Neural progenitor cell (in vitro differentiated cells): ENCODE measurements at places on chromosomes 2 and 18. TPM values are rescaled to one million over a fixed set of nuclear protein-coding genes. Genes with fewer than 3 reads are reported as not detected.

Gene DYNAP
- total RNA-seq, result not detected in 2 replicates

Gene LINC00305
- total RNA-seq, result not detected in 2 replicates

Gene OR6B2
- total RNA-seq, result not detected in 2 replicates

Gene SRD5A2
- total RNA-seq, result not detected in 2 replicates

Gene UGT1A3
- not detected in 2 replicates for total RNA-seq

Gene VAMP5
- not detected in 2 replicates for total RNA-seq

Gene CHRNG
- not detected in 2 replicates for total RNA-seq

Gene CPO
- total RNA-seq, result not detected in 2 replicates

Gene PIEZO2
- total RNA-seq, result 4.2 and 4.4 TPM in 2 replicates

Gene ITGB6
- not detected in 2 replicates for total RNA-seq

Gene GKN2
- total RNA-seq, result not detected in 2 replicates

Gene GAD1
- total RNA-seq, result 5.2 and 10.7 TPM in 2 replicates

Gene CAPN13
- total RNA-seq, result 0.25 TPM in 1 of 2 replicates, not detected in the other

Gene LCT
- 0.03 TPM in 1 of 2 replicates, not detected in the other for total RNA-seq

DNA sequence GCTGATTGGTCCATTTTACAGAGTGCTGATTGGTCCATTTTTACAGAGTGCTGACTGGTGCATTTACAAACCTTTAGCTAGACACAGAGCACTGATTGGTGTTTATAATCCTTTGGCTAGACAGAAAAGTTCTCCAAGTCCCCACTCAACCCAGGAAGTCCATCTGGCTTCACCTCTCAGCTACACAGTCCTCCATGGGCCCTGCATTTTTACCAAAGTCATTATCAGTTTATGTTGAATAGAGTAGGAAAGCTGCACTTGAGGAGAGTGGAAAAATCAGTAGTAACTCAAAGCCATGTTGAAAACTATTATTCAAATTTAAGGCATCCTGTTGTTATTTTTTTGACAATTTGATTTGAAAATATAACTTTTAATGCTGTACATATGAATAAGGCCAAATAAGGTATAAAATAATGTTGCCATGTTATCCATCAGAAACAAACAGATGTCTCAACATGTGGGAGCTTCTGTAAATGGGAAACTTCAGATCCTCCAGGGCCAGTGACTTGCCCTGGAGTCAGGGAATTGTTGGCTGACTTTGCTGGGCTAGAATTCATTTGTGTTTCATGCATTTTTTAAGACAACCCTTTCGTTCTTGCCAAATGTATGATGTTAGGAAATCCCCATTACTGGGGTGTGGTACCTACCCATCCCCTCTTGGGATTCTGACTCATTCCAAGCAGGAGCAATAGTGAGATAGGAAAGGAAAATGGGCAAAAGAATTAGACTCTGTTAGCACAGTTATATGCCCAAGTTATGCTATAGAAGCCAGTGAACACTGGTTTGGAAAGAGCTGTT is 37.8 kb upstream of the CCDC195 start:
- no peak overlapping the region for H3K27ac ChIP-seq
- no peaks in the 10 kb centered on the region for H3K36me3 ChIP-seq
- no peak for DNase-seq
- H3K4me1 ChIP-seq, result no peaks in the 10 kb centered on the region
- no peaks in the 10 kb centered on the region for H3K27me3 ChIP-seq

DNA sequence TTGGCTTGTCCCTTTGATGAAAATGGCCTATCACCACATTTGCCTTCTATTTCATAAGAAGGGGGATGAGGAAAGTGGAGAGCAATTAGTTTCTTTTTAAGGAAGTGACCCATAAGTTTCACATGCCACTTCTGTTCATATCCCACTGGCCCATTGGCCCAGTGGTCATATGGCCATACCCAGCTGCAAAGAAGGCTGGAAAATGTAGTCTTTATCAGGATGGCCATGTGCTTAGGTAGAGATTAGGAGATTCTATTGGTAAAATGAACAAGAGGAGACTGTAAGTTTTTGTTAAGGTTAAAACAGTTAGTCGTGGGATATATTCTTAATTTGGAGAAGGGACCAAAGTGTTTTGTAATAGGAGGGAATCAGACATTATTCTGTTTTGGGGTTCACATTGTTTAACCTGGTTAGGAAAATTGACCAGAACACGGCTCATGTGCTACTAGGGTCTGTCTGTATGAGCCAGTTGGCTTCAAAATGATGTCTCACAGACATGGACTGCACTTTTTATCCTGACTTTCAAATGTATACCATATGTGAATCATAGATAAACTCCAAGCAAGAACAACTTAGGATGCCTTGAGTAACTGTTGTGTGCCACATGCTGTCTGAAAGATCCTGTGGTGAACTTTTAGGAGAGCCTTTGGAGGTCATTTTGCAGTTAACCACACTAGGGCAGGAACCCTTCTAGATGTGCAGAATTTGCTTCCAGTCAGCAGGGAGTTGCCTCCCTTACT is 17.3 kb downstream of the PLCL1 start:
- no peaks in the 10 kb centered on the region for H3K36me3 ChIP-seq
- H3K27ac ChIP-seq, result no peak overlapping the region
- DNase-seq, result no peak
- H3K27me3 ChIP-seq, result no peaks in the 10 kb centered on the region
- no peaks in the 10 kb centered on the region for H3K4me1 ChIP-seq
- H3K4me3 ChIP-seq, result no peak overlapping the region

DNA sequence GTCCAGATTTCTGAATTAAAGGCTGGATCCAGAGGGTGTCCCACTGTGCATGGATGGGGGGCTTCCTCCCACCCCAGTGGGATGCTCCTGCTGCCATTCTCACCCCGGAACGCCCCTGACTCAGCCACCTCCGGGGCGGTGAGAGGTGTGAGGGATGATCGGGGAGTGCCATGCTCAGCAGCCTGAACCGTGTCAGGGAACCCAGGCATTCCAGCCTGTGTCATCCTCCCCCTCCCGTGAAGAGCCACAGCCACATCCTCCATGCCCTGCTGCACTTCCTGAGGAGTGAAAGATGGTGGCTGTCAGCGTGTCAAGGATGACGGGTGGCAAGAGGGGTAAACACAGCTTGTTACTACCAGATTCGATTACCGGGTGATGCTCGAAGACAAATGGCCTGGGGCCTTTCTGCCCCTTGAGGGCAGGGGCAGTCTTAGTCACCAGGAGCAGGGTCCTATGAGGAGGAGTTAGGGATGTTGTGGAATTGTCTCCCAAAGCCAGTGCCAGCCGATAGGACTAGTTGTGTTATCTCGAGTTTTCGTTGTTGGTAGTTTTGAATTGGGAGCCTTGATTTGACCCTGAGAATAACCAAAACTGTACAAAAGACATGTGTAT is 80.8 kb downstream of the TCF7L1 start:
- no peaks in the 10 kb centered on the region for H3K36me3 ChIP-seq
- no peak overlapping the region for H3K27ac ChIP-seq
- no peak for DNase-seq
- H3K27me3 ChIP-seq, result peaks cover 49% of the 10 kb centered on the region

- no peak overlapping the region for H3K27ac ChIP-seq
- DNase-seq, result no peak
Observed at GRCh38 chr2:124559236-124559635, 534.1 kb downstream of the CNTNAP5 start.

DNA sequence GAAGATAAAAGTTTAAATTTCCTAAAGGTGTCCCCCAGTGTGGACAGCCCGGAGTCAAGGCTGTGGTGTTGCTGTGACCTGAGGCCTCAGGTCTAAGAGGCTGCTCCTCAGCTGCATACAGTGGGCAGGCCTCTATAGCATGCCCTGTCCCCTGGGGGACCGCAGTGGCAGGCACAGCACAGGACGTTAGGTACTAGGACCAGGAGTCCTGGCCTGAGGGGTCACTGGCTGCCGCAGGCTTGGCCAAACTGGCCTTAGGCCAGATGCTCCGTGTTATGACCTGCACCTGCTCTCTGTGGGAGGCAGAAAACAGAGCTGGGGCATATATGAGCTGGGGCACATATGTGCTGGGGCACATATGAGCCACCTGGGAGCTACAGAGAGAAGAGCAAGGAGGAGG is 21.2 kb upstream of the MAL start:
- H3K4me1 ChIP-seq, result no peaks in the 10 kb centered on the region
- DNase-seq, result no peak
- no peaks in the 10 kb centered on the region for H3K36me3 ChIP-seq

DNA sequence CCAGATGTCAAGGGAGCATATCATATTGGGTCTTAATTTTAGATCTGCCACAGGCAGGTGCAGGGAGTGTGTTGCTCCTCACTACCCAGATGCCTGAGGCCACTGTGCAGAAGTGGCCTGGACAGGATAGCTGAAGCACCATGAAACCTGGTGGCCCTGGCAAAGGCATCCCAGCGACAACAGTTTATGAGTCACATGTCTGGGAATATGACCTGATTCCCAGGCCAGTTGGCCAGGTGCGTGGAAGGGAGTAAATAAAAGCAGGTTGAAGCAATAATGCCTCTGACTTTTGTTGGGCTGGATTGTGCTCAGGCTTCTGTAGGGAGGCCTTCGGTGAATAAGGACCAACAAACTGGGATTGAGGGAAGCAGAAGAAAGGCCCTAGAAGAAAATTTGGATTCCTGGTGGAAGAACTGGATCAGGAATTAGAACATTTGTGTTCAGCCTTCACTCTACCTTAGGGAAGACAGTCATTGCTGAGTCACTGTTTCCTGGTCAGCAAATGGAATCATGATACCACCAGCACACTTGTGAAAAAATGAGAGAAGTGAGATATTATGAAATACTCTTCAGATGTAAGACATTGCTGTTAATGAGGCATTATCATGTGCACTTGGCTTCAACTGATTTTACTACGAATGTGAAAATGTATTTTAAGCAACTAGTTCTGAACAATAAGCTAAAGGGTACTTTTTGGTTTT is 78.4 kb upstream of the ZNF516 start:
- H3K27me3 ChIP-seq, result no peaks in the 10 kb centered on the region
- peaks cover 7% of the 10 kb centered on the region for H3K4me1 ChIP-seq
- no peak overlapping the region for H3K4me3 ChIP-seq
- H3K27ac ChIP-seq, result no peak overlapping the region

- H3K27me3 ChIP-seq, result no peaks in the 10 kb centered on the region
- no peak overlapping the region for H3K4me3 ChIP-seq
- DNase-seq, result no peak
- H3K36me3 ChIP-seq, result no peaks in the 10 kb centered on the region
- no peak overlapping the region for H3K27ac ChIP-seq
Observed at GRCh38 chr2:133718688-133719201, 150.5 kb upstream of the NCKAP5 start.

GRCh38 chr2:105935063-105935462 is 190.4 kb downstream of the NCK2 start:
- DNase-seq, result no peak
- H3K36me3 ChIP-seq, result no peaks in the 10 kb centered on the region
- H3K4me1 ChIP-seq, result no peaks in the 10 kb centered on the region
- no peak overlapping the region for H3K27ac ChIP-seq
- H3K27me3 ChIP-seq, result no peaks in the 10 kb centered on the region
- no peak overlapping the region for H3K4me3 ChIP-seq

DNA sequence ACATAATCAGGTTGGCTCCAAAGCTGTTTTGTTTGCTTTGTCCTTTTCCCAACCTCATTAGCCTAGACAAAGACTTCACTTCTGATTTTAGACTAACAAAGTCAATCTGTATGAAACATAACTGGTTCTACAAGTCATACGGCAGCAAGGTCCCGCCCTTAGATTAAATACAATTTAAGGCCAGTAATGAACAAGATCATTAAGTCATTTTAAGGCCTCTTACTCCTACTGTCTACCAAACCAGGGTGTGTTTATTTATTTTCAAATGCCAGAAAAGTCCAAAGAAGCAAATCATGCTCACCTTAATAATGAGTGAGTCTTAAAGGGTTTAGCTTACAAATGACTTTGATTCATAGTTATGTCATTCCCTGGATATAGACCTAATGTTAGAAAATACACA is 148.4 kb upstream of the ACVR2A start:
- no peak for DNase-seq
- H3K36me3 ChIP-seq, result no peaks in the 10 kb centered on the region
- no peaks in the 10 kb centered on the region for H3K27me3 ChIP-seq
- no peaks in the 10 kb centered on the region for H3K4me1 ChIP-seq
- H3K4me3 ChIP-seq, result no peak overlapping the region
- no peak overlapping the region for H3K27ac ChIP-seq

- peaks cover 53% of the 10 kb centered on the region for H3K4me1 ChIP-seq
- no peak overlapping the region for H3K27ac ChIP-seq
- no peaks in the 10 kb centered on the region for H3K27me3 ChIP-seq
- H3K36me3 ChIP-seq, result no peaks in the 10 kb centered on the region
Observed at GRCh38 chr2:120791962-120792297, 56.3 kb downstream of the GLI2 start.

GRCh38 chr18:68738564-68738963 is 23.7 kb upstream of the TMX3 start:
- no peak overlapping the region for H3K4me3 ChIP-seq
- peaks cover 8% of the 10 kb centered on the region for H3K4me1 ChIP-seq
- H3K27ac ChIP-seq, result no peak overlapping the region
- no peaks in the 10 kb centered on the region for H3K36me3 ChIP-seq

- H3K36me3 ChIP-seq, result no peaks in the 10 kb centered on the region
- no peak overlapping the region for H3K27ac ChIP-seq
- H3K4me1 ChIP-seq, result peaks cover 16% of the 10 kb centered on the region
- no peak overlapping the region for H3K4me3 ChIP-seq
- no peaks in the 10 kb centered on the region for H3K27me3 ChIP-seq
Observed at GRCh38 chr18:77167251-77167650, 34.7 kb upstream of the MBP start.

GRCh38 chr2:75517547-75518230 is 43.0 kb downstream of the EVA1A start:
- H3K27ac ChIP-seq, result no peak overlapping the region
- H3K27me3 ChIP-seq, result no peaks in the 10 kb centered on the region
- no peak for DNase-seq
- H3K36me3 ChIP-seq, result no peaks in the 10 kb centered on the region
- no peaks in the 10 kb centered on the region for H3K4me1 ChIP-seq

GRCh38 chr2:149167001-149167780 is 128.7 kb downstream of the LYPD6B start:
- no peaks in the 10 kb centered on the region for H3K36me3 ChIP-seq
- no peaks in the 10 kb centered on the region for H3K4me1 ChIP-seq
- H3K4me3 ChIP-seq, result no peak overlapping the region
- peak; percentile 23 for DNase-seq
- no peak overlapping the region for H3K27ac ChIP-seq

- no peaks in the 10 kb centered on the region for H3K27me3 ChIP-seq
- no peak overlapping the region for H3K4me3 ChIP-seq
- no peak overlapping the region for H3K27ac ChIP-seq
- no peak for DNase-seq
- H3K36me3 ChIP-seq, result no peaks in the 10 kb centered on the region
Observed at GRCh38 chr2:43622931-43623451, 14.1 kb upstream of the PLEKHH2 start.

DNA sequence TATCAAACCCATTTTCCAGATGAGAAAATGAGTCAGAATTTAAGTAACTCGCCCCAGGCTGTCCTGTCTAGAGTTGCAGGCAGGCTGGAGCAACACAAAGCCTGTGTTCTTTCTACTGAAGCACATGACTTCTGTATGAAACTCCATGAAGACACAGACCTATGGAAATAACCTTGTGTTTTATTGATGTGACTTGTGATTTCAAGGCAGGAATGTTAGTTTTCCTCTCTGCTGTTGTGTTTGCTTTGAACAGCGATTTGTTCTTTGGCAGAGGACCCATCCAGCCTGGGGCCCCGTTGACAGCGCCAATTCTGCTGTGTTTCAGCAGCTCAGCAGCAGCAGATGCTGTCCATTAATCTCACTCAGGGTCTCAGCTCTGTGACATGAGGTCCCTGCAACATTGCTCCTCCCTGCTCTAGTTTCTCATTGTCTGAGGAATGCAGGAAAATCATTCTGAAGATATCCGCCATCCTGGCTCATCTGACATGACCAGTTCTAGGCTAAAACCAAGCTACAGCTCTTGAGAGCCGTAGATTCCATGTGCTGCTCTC is 344.3 kb upstream of the RAB12 start:
- H3K27ac ChIP-seq, result no peak overlapping the region
- no peak for DNase-seq
- no peaks in the 10 kb centered on the region for H3K27me3 ChIP-seq
- H3K4me1 ChIP-seq, result peaks cover 9% of the 10 kb centered on the region
